Muscle of leg (tissue), 16 donors: ENCODE measurements at places on chromosomes 7 and 10. TPM values are rescaled to one million over a fixed set of nuclear protein-coding genes. Genes with fewer than 3 reads are reported as not detected.

- H3K27ac ChIP-seq, result no peak overlapping the region
- no peaks in the 10 kb centered on the region for H3K36me3 ChIP-seq
- H3K4me1 ChIP-seq, result peaks cover 11% of the 10 kb centered on the region
- peak; percentile 22 for DNase-seq
- H3K27me3 ChIP-seq, result peaks cover 20% of the 10 kb centered on the region
- H3K4me3 ChIP-seq, result peak overlapping the region; percentile 46
Measured at GRCh38 chr10:80356989-80357850, 639 bp downstream of the DYDC2 start.

Gene FEZF1
- polyA plus RNA-seq, result not detected

DNA sequence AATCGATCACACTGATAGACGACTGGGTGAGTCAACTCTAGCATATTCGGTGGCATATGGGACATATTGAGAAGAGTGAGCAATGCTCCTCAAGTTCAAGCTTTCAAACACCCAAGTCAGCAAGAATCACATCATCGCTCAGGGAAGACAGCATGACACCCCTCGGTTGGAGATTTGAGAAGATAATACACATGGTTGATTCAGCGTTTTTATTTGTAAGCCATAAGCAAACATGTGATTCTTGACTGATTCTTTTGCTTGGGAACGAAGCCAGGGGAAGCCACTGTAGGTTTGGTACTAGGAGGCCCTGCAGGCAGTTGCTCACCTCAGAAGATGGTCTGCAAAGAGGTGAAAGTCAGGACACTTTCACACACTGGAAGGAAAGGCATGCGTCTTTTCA, 12.6 kb downstream of the UCMA start:
- H3K36me3 ChIP-seq, result no peaks in the 10 kb centered on the region
- H3K4me3 ChIP-seq, result no peak overlapping the region
- H3K27me3 ChIP-seq, result no peaks in the 10 kb centered on the region
- no peak for DNase-seq

DNA sequence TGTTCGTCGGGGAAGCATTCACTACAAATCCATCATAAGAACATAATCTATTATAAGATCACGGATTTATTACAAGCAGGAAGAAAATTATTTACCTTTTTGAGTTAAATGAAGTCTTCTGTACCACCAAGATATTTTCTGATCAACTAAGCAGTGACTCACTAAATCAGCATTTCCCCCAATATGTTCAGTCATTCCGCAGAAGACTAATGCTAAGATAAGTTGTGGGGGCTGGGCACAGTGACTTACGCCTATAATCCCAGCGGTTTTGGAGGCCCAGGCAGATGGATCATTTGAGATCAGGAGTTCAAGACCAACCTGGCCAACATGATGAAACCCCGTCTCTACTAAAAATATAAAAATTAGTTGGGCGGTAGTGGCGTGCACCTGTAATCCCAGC, 144.2 kb upstream of the EGR2 start:
- no peaks in the 10 kb centered on the region for H3K4me1 ChIP-seq
- no peak overlapping the region for H3K4me3 ChIP-seq
- H3K36me3 ChIP-seq, result no peaks in the 10 kb centered on the region

Gene GATA3
- polyA plus RNA-seq, result 0.71 TPM

DNA sequence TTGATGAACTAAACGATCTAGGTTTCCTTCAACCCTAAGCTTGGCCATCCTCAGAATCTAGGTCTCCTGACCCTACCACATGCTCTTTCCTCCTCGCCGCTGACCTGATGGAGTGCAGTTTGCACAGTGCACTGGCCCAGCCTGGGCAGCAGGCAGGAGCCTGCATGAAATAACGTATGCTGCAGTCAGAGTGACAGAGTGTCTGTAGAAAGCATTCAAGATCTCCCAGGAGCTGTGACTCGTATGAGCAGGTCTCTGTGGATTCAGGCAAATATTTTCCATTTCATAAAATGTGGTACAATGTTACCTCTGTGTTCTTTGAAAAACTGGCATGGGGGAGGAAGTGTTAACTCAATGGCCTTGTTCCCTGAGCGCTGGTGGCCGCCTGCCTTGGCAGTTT, 441.8 kb downstream of the RPS24 start:
- no peaks in the 10 kb centered on the region for H3K36me3 ChIP-seq
- peaks cover 3% of the 10 kb centered on the region for H3K27me3 ChIP-seq
- no peak overlapping the region for H3K4me3 ChIP-seq
- no peak overlapping the region for H3K27ac ChIP-seq

DNA sequence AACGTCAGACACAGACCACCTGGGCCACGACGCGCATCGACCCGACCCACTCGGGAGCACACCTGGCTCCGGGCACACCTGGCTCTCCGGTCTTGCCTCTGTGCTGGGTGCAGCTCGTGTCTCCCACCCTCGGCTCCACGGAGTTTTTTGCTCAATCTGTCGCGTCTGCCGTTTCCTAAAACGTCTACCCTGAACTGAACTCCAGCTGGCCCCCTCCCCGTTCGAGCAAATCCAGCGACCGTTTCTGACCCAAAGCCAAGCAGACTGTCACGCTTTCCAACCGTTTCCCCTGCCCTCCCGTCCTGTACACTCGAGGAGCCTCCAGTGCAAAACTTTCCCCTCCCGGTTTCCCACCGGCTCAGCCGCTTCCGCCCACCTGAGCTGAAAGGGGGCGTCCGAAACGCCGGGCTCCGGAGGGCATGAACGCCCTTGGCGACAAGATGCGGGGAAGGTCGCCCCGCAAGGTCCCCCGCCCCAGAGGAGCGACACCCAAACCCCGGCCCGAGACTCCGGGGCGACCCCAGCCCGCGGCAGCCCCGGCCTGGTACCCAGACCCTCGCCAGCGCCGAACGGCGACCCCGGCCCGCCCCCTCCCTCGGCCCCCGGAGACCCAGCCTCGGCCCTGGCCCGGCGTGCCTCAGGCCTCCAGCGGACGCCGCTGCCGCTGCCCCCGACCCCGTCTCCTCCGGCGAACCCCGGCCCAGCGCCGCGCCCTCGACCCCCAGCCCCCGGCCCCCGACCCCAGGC, 557 bp downstream of the CYTH3 start:
- peak; percentile 75 for DNase-seq
- peaks cover 2% of the 10 kb centered on the region for H3K27me3 ChIP-seq
- peak overlapping the region; percentile 76 for H3K27ac ChIP-seq
- H3K4me3 ChIP-seq, result peak overlapping the region; percentile 88

DNA sequence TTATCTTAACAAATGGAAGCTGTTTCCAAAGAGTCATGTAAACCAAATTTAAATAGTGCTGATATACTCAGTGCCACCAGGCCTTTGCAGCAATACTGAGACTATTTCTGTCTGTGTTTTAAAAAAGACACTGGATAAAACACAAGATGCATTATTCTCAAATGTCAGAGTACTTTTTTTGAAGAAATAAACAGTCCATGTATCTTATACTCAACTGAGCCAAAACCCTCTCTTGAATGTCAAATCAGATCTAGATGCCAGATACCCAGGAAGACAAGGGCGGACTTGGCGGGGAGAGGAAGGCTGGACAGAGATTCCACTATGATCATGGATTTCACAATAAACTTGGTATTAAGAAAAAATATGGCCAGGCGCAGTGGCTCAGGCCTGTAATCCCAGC, 127.6 kb downstream of the COBL start:
- no peaks in the 10 kb centered on the region for H3K36me3 ChIP-seq
- no peaks in the 10 kb centered on the region for H3K27me3 ChIP-seq
- peaks cover 12% of the 10 kb centered on the region for H3K4me1 ChIP-seq
- DNase-seq, result no peak

Gene TPST1
- 22.4 TPM for polyA plus RNA-seq

Gene SFXN3
- 32.8 TPM for polyA plus RNA-seq

DNA sequence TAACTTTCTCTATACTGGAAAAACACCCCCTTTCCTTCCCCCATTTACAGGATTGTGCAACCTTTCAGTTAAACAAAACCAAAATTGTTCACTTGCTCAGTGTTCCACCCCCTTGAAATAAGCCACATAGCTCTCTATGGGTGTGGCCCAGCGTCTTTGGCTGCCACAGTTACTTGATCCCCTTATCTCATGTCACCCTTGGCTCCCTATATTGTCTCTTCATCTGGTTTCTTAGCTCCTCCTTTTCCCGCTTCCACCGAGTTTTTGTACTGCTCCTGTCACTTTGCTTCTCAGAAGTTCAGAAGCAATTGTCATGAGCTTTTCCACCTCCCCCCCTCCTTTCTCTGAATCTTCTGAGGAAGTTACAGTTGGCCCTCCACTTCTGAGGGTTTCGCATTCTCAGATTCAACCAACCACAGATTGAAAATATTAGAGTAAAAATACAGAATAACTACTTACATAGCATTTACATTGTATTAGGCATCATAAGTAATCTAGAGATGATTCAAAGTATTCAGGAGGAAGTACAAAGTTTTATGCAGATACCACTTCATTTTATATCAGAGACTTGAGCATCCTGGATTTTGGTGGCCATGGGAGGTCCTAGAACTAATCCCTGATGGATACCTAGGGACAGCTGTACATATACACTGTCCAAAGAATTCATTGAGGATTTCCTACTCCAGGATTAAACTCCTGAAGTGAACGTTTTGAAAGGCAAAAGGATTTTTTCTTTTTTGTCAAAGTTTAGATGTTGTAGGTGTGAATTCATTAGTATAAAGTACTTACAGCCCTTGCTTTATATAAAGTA, 60.4 kb downstream of the ADD3 start:
- no peaks in the 10 kb centered on the region for H3K36me3 ChIP-seq
- H3K27me3 ChIP-seq, result no peaks in the 10 kb centered on the region
- peak overlapping the region; percentile 33 for H3K27ac ChIP-seq
- peaks cover 7% of the 10 kb centered on the region for H3K4me1 ChIP-seq
- H3K4me3 ChIP-seq, result no peak overlapping the region

Gene CYP26C1
- polyA plus RNA-seq, result not detected

Gene CUBN
- 1.8 TPM for polyA plus RNA-seq

- no peak for DNase-seq
- no peaks in the 10 kb centered on the region for H3K27me3 ChIP-seq
- no peaks in the 10 kb centered on the region for H3K4me1 ChIP-seq
- H3K36me3 ChIP-seq, result no peaks in the 10 kb centered on the region
- no peak overlapping the region for H3K27ac ChIP-seq
Measured at GRCh38 chr7:24504040-24504439, 69.2 kb upstream of the PALS2 start.

GRCh38 chr10:118870467-118871243, 115.9 kb upstream of the CACUL1 start:
- DNase-seq, result peak; percentile 16
- no peaks in the 10 kb centered on the region for H3K27me3 ChIP-seq
- H3K36me3 ChIP-seq, result no peaks in the 10 kb centered on the region
- H3K4me3 ChIP-seq, result no peak overlapping the region
- no peak overlapping the region for H3K27ac ChIP-seq

DNA sequence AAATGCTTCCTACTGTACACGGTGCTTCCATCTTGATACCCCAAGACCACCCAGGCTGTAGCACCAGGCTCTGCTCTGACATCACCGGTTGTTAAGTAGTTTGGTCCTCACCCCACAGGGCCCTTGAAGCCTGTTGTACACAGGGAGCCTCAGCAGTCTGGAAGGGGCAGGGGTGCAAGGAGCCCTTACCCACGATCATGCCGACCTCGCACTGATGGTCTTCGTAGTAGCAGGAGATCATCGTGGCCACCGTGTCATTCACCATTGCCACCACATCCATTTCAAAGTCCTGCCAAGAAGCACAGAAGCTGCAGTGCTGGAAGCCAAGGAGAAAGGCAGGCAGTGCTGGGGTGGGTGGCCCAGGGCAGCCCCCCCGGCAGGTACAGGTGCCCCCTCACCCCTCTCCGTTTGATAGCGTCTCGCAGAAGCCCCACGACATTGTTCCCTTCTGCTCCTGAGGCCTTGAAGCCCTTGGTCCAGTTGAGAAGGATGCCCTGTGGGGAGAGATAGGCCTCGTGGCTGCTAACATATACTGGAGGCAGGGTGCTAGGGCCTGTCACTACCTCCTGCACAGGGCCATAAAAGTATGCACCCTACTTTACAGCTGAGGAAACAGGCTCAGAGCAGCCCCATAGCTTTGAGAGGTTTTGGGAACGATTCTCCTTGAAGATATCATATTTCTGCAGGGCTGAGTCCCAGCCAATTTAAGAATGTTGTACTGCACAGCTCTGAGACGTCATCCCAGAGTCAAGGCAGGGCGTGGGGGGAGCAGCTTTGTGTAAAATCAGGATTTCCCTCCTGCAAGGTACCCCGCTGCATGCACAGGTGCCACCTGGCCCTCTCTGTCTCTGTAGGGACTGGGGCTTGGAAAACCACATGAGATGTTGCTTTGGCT, 8.7 kb upstream of the MYL7 start:
- H3K36me3 ChIP-seq, result no peaks in the 10 kb centered on the region
- H3K4me3 ChIP-seq, result no peak overlapping the region
- peaks cover 11% of the 10 kb centered on the region for H3K27me3 ChIP-seq
- H3K4me1 ChIP-seq, result peaks cover 74% of the 10 kb centered on the region
- peak overlapping the region; percentile 86 for H3K27ac ChIP-seq
- peak; percentile 90 for DNase-seq

DNA sequence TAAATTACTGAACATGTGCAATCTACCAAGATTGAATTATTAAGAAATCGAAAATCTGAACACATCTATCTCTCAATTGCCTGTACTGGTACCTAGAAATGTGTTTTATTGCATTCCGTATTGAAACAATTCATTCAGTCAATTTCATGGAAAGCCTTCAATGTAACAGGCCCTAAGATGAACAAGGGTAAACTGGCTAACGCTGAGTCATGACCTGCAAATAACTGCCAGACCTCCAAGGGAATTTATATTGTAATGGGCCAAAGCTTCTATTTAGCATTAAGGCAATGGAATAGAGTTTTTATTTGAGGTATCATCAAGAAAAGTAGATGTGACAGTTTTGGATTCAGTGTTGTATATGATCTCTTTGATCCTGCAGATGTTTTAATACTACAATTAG, 49.9 kb upstream of the CD36 start:
- no peak overlapping the region for H3K4me3 ChIP-seq
- no peaks in the 10 kb centered on the region for H3K36me3 ChIP-seq
- H3K27ac ChIP-seq, result no peak overlapping the region
- no peak for DNase-seq
- no peaks in the 10 kb centered on the region for H3K27me3 ChIP-seq

GRCh38 chr7:115937960-115938359, 92.6 kb downstream of the TFEC start:
- no peaks in the 10 kb centered on the region for H3K36me3 ChIP-seq
- H3K27me3 ChIP-seq, result no peaks in the 10 kb centered on the region
- no peaks in the 10 kb centered on the region for H3K4me1 ChIP-seq
- H3K4me3 ChIP-seq, result no peak overlapping the region

Gene HOXA10
- polyA plus RNA-seq, result 33.5 TPM

Gene WDR86
- 7.3 TPM for polyA plus RNA-seq

DNA sequence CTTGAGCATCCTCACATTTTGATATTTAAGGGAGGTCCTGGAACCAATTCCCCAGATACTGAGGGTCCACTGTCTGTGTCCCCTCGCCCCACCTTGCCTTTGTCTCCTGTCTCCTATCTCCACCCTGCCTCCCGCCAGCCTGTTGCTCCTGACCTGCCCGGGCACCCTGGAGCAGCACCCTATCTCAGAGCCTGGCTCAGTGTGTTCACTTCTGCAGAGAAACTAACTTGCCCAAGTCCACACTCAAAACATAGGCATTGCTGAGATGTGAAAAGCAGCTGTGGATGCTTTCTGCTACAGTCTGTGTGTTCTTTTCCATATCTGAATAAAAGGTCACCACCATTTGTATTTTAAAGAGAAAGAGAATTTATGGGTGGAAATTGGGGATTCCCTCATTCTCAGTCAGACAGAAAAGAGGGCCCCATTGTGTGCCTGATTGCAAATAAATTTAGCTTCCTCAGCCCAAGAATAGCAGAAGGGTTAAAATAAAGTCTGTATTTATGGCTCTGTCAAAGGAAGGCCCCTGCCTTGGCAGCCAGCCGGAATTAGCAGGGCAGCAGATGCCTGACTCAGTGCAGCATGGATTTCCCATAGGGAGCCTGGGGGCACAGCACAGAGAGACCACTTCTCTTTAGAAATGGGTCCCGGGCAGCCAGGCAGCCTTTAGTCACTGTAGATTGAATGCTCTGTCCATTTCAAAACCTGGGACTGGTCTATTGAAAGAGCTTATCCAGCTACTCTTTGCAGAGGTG, 161.3 kb downstream of the EGFR start:
- no peaks in the 10 kb centered on the region for H3K27me3 ChIP-seq
- peak; percentile 30 for DNase-seq
- H3K4me1 ChIP-seq, result peaks cover 39% of the 10 kb centered on the region
